ENCODE measurements at places on chromosomes 6 and 20.
A peak's percentile ranks its signal among the peaks of the same experiment; 100 is the strongest.

GRCh38 chr6:31723245-31723979 is at the start of gene MPIG6B:
Gene MPIG6B (plus strand): TSS chr6:31723373. CDS start chr6:31723384, 11 bp downstream.
- DNase-seq = no peak

DNA sequence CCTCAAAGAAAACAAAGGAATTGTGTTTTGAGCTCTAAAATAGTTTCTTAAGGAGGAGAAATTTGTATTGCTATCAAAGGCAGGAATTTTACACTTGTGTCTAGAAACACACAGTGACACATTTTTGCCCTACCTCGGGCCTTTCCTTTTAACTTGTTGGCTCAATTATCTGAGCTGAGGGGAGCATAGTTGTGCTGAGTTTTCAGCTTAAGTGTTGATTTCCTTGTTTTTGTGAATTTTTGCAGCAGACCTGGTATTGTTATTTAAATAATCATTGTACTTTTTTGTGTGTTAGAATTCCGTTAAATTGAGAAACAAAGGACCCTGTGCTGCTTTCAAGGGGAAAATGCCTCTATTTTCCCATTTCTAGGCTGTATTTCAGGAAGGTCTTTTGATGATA is 249.7 kb downstream of the CD83 start:
- DNase-seq = no peak

- no peak for DNase-seq
Measured at GRCh38 chr6:117267054-117267347, 1.6 kb downstream of the VGLL2 start.

DNA sequence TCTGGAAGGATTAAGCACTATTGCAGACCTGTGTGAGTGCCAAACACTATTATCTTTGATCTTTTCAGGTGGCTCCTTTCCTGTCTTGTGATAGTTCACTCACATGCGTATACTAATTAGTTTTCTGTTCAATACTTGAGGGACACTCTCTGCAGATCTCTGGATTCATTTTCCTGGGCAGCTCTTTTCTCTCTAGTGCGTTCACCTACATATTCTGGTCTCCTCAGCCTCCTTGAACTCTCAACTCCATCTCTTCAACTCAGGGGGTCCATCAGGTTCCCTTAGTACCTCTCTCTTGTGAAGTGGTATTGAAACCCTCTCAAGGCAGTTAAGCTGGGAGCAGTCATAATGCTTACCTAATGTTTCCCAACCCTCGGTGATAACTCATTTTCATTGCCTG is 1218.1 kb upstream of the MAP3K7 start:
- DNase-seq = no peak

GRCh38 chr20:1576641-1577040 is 19.1 kb upstream of the SIRPD start:
- DNase-seq = no peak

GRCh38 chr20:47885909-47886453 is 100.7 kb upstream of the SULF2 start:
- no peak for DNase-seq

DNA sequence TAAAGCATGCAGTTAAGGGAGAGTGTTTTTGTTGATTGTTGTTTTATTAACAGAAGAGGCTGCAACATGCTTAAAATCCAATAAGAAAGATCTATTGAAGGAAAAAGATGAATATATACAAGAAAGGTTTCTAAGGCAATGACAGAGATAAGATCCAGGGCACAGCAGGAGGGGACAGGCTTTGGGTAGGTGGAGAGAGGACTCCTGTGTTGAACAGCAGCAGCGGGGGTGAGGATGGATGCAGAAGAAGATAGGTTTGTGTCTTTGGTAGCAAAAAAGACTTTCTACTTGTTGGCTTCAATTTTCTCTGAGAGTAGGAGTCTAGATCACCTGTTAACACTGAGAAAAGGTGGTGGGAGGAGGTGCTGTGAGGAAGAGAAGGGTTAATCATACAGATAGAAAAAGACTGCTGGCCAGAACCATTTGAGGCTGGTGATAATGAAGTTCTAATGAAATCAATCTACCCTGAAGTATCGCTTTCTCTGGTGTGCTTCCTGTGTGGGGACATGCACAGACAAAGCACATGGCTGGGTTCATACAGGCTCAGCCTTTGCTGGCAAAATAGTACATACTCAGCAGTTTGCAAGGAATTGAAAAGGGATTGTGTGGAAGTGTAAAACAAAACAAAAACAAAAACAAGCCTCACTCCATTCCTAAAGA is 17.2 kb upstream of the DST start:
- no peak for DNase-seq

GRCh38 chr20:17161673-17162481 is 65.0 kb upstream of the PCSK2 start:
- no peak for DNase-seq

DNA sequence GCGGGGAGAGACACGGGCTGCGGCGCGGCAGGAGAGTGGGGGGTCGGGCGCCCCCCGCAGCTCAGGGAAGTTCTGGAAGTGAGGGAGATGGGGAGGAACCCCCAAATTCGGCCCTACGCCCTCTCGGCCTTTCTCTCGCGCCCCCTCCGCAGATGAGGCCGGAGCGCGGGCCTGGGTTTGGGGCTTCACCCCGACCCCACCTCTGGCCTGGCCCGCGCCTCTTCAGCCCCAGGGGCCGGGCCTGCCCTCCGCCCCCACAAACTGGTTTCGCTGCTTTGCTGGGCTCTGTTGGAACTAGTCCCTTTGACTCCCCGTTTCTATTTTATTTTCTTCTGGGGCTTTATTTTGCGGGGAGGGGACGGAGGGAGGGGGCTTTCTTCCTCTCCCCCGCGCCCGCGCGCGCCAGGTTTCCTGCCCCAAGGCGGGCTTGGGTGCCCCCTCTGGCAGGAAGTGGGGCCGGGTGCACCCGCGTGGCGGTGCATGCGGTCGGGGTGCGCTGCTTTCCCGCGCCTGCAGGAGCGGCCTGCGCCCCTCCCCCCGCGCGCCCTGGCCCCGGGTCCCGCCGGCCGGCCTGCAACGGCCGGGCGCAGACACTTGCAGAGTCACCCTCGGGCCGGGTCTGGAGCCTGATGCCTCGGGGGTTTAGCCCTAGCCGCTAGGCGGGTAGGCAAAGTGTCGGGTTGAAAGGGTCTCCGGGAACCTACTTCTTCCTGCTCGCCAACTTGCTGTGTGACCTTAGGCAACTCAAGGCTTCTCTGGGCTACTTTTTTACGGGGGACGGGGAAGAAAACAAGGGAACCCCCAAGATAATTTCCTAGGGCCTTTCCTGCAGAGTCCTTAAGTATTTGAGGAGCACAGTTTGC is 1.3 kb downstream of the HMGA1 start:
- DNase-seq = peak; percentile 67

DNA sequence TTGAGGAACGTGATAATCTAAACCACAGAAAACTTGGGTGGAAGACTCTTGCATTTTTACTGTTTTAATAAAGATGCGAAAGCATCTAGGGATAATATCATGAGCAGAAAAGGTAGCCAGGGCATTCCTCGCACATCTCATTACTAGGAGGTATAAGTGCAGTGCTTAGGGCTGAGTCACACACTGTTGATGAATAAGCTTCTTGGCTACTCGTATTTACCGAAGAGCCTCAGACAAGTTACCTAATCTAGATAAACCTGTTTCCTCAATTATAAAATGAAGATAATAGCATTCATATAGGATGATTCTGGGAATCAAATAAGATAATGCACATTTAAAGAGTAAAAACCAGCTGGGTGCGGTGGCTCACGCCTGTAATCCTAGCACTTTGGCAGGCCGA is 780 bp upstream of the KIAA0319 start:
- DNase-seq = no peak

GRCh38 chr6:111600154-111600553 is 5.5 kb downstream of the TRAF3IP2 start:
- no peak for DNase-seq

GRCh38 chr6:144379356-144379755 is 94.2 kb downstream of the UTRN start:
- DNase-seq = no peak

DNA sequence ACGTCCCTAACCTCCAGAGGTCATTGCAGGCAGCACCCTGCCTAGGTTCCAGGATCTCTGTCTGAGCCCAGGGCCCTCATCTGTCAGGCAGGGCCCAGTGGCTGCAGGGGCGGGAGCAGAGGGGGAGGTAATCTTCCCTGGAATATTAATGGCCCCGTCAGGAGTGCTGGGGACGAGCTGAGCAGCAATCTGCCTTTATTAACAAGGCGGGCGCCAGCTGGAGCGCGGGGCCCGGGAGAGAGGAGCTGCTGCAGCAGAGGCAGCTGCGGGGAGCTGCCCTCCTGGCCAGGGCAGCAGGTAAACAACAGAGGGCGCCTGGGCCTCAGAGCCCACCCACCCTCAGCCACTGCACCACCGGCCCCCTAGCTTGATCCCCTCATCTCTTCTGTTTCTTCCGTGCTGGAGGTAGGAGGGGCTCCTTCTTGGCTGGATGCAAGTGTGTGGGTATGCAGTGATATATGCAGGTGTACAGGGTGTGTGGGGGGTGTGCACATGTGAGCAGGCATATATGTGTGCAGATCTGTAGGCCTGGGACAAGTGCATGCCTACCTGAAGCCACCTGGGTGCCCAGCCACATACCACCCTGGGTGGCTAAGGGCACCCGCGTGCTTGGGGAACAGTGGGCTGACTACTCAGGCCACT is 131.8 kb upstream of the MLN start:
- DNase-seq = no peak

GRCh38 chr6:158266131-158266530 is 46.1 kb upstream of the TULP4 start:
- no peak for DNase-seq

GRCh38 chr6:121260651-121261102 is 73.6 kb downstream of the TBC1D32 start:
- DNase-seq = no peak

DNA sequence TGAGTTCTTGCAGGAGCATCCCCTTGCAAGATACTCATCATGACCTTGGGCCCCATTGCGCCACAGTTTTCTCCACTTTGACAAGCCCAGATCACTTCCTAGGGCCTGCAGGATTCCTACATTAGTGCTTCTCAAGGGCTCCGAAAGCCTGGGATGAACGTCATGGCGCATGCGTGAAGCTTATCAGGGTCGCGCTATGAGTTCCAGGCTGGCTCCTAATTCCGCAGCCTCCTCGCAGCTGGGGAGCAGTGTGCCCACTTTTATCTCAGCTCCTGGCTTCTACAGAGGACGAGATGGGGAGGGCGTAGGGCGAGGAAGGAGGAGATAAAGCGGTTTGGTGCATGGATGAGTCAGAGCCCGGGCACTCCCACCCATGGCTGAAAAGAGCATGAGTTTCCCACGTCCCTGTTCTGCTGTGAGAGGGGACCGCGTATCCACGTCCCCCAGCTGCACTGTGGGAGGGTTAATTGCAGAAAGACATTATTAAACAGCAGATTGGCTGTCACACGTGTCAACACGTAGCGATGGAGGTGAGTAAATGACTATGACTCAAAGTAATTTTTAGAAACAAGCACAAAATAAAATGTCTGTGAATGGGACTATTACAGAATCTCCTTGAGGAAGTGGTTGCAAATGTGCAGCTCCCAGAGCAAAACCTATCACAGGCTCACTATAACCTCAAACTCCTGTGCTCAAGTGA is 72.9 kb upstream of the DSP start:
- DNase-seq = peak; percentile 3

DNA sequence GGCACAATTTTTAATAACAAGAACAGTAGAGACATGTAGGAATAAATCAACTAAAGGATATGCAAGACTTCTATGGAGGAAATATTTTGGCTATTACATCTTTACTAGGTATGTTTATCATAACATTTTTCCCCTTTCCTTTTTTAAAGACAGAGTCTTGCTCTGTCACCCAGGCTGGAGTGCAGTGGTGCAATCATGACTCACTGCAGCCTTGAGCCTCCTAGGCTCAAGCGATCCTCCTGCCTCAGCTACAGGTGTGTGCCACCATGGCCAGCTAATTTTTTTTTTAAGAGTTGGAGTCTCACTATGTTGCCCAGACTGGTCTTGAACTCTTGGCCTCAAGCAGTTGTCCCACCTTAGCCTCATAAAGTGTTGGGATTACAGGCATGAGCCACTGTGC is 37.0 kb downstream of the AKAP7 start:
- DNase-seq = no peak

GRCh38 chr6:70973604-70974003 is 16.7 kb upstream of the B3GAT2 start:
- no peak for DNase-seq

GRCh38 chr6:121557146-121557940 is 121.9 kb downstream of the GJA1 start:
- DNase-seq = no peak

GRCh38 chr6:116761779-116762178 is 3.7 kb downstream of the FAM162B start:
- no peak for DNase-seq

DNA sequence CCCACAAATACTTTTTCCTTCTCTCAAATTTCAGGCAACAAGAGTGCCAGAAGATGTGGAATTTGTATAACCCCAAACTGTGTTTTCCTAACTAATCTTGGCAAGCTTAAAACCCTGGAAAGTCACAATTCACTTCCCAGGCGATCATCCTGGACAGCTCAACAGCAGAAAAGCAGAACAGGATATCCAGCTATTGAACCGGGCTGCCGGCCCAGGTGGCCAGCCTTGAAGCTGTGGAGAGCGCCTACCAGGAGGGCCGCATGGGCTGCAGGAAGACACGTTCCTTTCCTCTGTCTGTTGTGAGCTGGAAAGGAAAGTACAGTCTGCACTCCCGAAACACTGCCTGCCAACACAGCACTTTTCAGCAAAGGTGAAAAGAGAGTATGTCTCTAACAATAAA is 719.7 kb upstream of the MARCKS start:
- DNase-seq = no peak

DNA sequence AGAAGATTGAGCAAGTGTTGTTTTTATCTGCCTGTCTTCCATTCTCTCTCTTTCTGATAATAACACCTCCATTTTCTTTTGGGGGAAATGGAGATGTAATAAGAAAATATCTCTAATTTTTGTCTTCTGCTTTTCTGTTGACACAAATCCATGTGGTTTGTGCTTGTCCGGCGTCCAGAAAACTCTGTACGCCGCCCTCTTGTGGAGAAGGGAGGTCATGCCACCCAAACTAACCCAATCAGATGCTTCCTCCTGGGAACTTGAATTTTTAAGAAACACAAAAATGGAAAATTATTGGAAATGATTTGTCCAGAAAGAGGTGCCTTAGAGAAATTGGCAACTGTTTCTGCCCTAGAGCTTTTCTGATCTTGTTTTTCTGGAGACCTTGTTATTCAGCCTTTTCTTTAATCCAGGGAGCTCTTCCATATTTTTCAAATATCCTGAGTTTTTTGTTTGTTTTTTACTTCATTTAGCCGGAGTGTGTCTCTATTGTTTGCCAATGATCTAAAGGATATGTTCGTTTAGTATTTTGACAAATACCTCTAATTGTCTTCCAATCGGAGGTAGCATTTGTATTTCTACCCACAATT is 17.8 kb upstream of the FNDC1 start:
- peak; percentile 37 for DNase-seq

All from activated CD4-positive, alpha-beta T cell treated with anti-CD3 and anti-CD28 coated beads for 24 hours (primary cell).